Bone marrow (tissue), 2 donors: ENCODE measurements at places on chromosomes 12 and 14.

- no peak for DNase-seq
Observed at GRCh38 chr12:68391937-68392336, 59.8 kb upstream of the MDM1 start.

- no peak for DNase-seq
Observed at GRCh38 chr12:68739891-68740290, 6.1 kb upstream of the SLC35E3 start.

GRCh38 chr14:33707716-33708115 is 243.2 kb downstream of the EGLN3 start:
- no peak for DNase-seq

DNA sequence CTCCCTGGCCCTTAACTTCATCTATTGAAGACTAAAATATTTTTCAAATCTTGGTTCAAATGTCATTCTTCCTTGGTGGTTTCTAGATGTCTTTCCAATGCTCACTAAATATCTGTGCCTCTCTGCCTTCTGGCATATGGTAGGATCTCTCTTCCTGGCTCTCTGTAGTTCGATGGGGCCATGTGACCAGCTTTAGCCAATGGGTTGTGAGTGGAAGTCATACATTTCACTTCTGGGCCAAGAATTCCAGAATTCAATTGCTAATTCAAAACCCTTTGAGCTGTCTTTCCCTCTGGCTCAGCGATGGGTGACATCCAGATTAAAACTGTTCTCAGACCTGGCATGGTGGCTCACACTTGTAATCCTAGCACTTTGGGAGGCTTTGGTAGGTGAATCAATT is 25.8 kb upstream of the CTDSP2 start:
- DNase-seq: no peak

- no peak for DNase-seq
Observed at GRCh38 chr12:96751626-96752025, 155.4 kb upstream of the NEDD1 start.

DNA sequence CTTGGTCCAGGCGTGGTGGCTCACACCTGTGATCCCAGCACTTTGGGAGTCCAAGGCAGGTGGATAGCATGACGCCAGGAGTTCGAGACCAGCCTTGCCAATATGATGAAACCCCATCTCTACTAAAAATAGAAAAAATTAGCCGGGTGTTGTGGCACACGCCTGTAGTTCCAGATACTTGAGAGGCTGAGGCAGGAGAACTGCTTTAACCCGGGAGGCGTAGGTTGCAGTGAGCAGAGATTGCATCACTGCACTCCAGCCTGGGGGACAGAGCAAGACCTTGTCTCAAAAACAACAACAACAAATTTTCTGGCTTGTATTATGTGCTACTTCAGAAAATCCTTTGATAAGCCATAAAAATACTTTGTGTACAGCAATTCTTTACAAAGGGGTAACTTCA is 41.1 kb downstream of the LARP4 start:
- DNase-seq: no peak
